ENCODE measurements at places on chromosomes 1 and 21.

DNA sequence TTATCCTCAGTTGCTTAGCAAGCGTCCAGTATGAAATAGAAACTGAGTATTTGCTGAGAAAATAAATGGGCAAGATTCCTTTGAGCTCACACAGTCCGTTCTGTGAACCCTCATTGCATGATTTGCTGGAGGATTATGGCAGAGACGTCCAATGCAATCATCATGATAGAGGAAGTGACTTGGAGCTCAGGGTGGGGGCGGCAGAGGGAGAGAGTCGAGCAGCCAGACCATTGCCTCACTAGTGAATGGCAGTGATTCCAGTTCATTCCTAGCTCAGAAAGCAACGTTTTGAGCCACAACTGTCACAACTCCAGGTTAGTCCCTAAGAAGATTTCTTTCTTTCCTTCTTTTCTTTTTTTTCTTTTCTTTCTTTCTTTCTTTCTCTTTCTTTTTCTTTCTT, 27.5 kb upstream of the COL9A2 start:
- DNase-seq, result peak; percentile 18

DNA sequence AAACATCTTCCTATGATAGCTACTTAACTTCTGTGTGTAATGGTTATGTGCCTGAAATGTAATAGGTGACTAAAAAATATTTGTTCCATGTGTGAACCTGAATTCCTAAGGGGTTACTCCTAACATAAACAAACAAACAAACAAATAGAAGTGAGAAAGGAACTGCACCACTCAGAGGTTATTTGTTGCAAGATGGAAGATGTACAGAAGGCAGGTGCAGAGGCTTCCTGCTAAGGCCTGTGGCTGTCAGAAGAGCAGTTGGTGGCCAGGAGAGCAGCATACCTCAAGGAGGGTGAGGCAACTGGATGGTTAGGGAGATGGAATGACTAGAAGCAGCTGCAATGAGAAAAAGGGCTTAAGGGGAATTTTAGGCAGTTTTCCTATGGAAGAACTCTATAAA, 940.6 kb downstream of the TTLL7 start:
- DNase-seq, result no peak

DNA sequence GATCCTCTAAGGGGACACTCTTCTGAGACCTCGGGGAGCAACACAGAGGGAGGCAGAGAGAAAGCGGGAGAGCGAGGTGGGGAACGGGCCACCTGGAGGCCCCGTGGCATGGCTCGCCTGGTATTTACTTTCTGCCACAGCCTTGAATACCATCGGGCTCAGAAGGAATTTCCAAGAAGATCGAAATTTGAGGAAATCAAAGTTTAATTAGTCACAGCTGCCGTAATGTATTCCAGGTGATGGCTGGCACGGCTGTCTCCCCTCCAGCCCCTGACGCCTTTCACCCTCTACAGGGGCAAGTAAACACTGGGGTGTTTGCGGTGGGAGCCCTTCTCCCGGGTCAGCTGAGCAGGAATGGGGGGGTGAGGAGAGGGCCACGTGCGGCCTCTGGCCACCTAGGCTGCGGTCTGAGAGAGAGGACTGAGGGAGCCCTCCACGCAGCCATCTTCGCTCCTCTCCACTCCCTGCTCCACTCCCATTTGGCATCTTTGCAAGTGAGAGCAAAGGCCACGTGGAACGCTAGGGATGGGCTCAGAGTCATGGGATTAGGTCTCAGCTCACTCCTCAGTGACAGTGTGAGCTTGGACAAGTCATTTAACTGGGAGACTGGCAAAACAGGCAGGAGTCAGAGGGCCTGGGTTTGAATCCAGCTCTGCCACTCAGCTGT, 125.2 kb downstream of the SYF2 start:
- no peak for DNase-seq

- no peak for DNase-seq
Observed at GRCh38 chr1:235545292-235545930, 41.2 kb upstream of the B3GALNT2 start.

- DNase-seq, result no peak
Observed at GRCh38 chr1:17729248-17729647, 25.9 kb upstream of the ACTL8 start.

GRCh38 chr1:15008783-15009729, 144.5 kb upstream of the TMEM51 start:
- no peak for DNase-seq

GRCh38 chr1:25458541-25459298, 28.0 kb downstream of the MACO1 start:
- DNase-seq, result no peak

GRCh38 chr1:153347856-153348255, 785 bp downstream of the PGLYRP4 start:
- DNase-seq, result no peak

GRCh38 chr1:223887747-223888418, 42.1 kb upstream of the TP53BP2 start:
- no peak for DNase-seq

DNA sequence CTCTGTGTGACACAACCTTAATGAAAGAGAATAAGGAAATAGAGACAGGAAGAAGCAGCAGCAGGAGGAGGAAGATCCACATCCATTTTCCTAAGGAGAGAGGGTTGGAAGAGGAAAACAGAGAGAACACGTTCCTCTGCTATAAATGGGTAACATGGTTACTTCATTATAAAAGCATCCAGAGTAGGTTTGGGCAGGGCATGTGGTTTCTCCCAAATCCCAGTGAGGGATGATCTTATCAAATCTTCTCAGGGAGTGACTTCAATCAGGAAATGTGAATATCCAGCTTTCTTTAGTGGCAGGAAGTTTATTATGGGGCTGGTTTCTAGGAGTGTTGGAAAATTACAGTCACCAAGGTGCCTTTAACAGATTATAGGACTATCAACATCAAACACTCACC, 11.1 kb downstream of the CYP2J2 start:
- DNase-seq, result no peak

- DNase-seq, result peak; percentile 21
Observed at GRCh38 chr1:183635099-183635605, 431 bp downstream of the ARPC5 start.

DNA sequence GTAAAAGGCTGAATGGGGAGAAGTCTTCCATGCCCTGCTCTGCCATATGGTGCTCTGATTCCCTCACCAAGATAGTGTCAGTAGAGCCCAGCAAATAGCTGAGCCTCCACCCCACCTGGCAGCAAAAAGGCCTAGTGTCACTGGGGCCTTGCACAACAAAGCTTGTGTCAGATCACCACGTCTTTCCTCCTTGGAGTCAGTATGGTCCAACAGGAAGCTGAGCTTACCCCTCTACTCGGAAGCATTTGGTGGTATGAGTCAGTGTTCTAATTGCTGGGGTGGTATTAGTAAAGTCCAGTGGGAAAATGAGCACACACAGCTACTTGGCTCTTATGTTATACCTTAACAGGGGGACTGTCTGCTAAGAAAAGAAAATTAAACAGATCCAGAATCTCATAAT, 18.7 kb upstream of the RRP15 start:
- no peak for DNase-seq

DNA sequence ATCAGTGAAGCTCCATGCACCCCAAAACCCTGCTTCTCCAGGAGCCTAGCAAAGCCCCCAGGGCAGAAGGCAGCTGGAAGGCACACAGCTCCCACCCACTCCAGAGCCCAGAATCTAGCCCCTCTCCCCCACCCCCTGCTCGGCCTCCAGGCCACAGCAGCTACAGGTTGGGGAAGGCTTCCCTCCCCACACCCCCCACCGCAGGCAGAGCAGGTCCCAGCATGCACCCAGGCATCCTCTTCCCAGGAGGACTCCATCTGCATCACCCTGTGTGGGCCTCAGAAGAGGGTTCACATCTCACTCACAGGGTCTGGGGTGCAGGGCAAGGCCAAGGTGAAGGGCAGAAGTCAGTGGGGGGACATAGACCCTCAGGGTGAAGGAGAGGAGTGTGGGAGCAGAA, 719 bp downstream of the S100A14 start:
- DNase-seq, result no peak

GRCh38 chr1:20446796-20447195, 39.2 kb downstream of the CAMK2N1 start:
- DNase-seq, result no peak

DNA sequence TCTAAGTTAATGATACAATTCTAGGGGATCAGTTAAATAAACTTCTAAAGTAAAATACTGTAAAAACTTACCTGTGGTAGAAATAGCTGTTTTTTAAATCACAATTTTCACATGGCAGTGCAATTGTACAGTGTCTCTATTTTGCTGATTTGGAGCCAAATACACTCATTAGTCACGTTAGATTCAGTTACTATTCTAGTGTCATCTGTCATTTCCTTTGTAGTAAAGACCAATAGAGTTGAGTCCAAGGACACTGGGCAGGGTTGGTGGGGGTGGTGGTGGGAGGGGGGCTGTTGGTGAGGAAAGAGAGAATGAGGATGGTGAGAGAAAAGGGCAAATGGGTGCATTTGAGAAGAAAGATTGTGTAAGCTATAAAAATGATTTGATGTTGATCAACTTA, 33.6 kb downstream of the CD55 start:
- no peak for DNase-seq

DNA sequence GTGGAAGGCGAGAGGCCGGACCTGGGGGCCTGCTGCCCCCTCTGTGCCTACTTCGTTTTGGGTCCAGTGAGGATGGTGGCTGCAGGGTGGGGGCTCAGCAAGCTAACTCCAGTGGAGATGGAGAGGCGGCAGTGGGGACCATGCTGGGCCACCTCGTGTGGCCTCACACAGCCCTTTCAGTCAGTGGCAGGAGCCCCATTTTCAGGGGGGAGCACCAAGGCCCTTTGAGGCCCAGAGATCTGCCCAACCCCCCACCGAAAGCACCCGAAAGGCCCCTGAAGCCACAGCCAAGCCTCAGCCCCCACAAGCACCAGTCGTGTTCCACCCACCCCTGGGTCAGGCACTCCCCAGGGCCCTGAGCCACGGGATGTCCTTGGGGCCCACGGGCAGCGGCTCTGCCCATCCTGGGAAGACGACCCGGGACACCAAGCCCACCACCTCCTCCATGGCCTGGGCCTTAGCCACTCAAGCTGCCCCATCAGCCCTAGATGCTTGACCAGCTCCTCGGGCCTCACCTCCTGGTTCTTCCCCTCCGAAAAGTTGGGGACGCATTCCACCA, 345 bp downstream of the FTCD start:
- no peak for DNase-seq

GRCh38 chr1:116404699-116405098, 31.7 kb downstream of the ATP1A1 start:
- no peak for DNase-seq

GRCh38 chr1:228827019-228827418, 91.7 kb downstream of the RHOU start:
- DNase-seq, result no peak
